ENCODE measurements at places on chromosomes 5 and 9. TPM values are rescaled to one million over a fixed set of nuclear protein-coding genes. Genes with fewer than 3 reads are reported as not detected.

Gene MLLT3
- total RNA-seq: 3.2 TPM

Gene GPR151
- total RNA-seq: not detected

Gene KCNV2
- not detected for total RNA-seq

Gene SHB
- total RNA-seq: 1.5 TPM

Gene PCDHB11
- total RNA-seq: not detected

Gene GABBR2
- total RNA-seq: not detected

Gene ODF2
- 36.6 TPM for total RNA-seq

Gene IPO11
- 37.2 TPM for total RNA-seq

Gene RIMOC1
- 33.1 TPM for total RNA-seq

Gene FOXD4L4
- total RNA-seq: 0.90 TPM

Gene ROPN1L
- 0.34 TPM for total RNA-seq

Gene IGIP
- total RNA-seq: 10.0 TPM

Gene INSL4
- total RNA-seq: not detected

Gene STARD4
- total RNA-seq: 28.5 TPM

Gene NEUROG1
- total RNA-seq: not detected

Gene CFAP77
- not detected for total RNA-seq

Gene SELENOP
- total RNA-seq: not detected

Gene MTREX
- 94.0 TPM for total RNA-seq

Gene ALG2
- 42.6 TPM for total RNA-seq

Gene SLC45A2
- total RNA-seq: not detected

Gene CDHR2
- total RNA-seq: 1.7 TPM

Gene EIF4E1B
- total RNA-seq: not detected

Gene REEP2
- 0.44 TPM for total RNA-seq

Gene STPG3
- total RNA-seq: not detected

Gene NOTCH1
- total RNA-seq: 38.5 TPM

Gene NUTM2G
- not detected for total RNA-seq

Gene IFNA8
- total RNA-seq: not detected

Gene PRLR
- 0.39 TPM for total RNA-seq

Gene GHR
- total RNA-seq: not detected

Gene IFNB1
- not detected for total RNA-seq

Gene OTULINL
- total RNA-seq: 0.80 TPM

Gene LAMC3
- total RNA-seq: 0.25 TPM

Gene SCGB3A1
- not detected for total RNA-seq

Gene PCDHB10
- total RNA-seq: not detected

Gene RNF224
- total RNA-seq: not detected

Gene ZNF883
- total RNA-seq: 0.54 TPM

Gene SOX30
- 0.49 TPM for total RNA-seq

Gene FBP2
- total RNA-seq: not detected

Gene PAEP
- total RNA-seq: not detected

Gene ELAVL2
- not detected for total RNA-seq

Gene IL3
- total RNA-seq: not detected

Gene CEP78
- 27.7 TPM for total RNA-seq

Gene ANKRD18B
- not detected for total RNA-seq

Gene CLIC3
- total RNA-seq: 1.1 TPM

Gene RRAGA
- total RNA-seq: 52.1 TPM

Gene ANKRD34B
- not detected for total RNA-seq

Gene PAPPA
- not detected for total RNA-seq

Gene PPP3R2
- total RNA-seq: not detected

Gene SNAPC4
- total RNA-seq: 15.6 TPM

Gene PCDH1
- not detected for total RNA-seq

Gene PCDHA4
- not detected for total RNA-seq

Gene WNK2
- not detected for total RNA-seq

Gene WHRN
- total RNA-seq: 95.7 TPM

Gene IFNK
- not detected for total RNA-seq

Gene TTC33
- 18.2 TPM for total RNA-seq

Gene CARTPT
- not detected for total RNA-seq
